NCI-H524 treated with DMSO at 0.1 percent for 48 hours (cell line): ENCODE measurements at places on chromosomes 5 and 9.

DNA sequence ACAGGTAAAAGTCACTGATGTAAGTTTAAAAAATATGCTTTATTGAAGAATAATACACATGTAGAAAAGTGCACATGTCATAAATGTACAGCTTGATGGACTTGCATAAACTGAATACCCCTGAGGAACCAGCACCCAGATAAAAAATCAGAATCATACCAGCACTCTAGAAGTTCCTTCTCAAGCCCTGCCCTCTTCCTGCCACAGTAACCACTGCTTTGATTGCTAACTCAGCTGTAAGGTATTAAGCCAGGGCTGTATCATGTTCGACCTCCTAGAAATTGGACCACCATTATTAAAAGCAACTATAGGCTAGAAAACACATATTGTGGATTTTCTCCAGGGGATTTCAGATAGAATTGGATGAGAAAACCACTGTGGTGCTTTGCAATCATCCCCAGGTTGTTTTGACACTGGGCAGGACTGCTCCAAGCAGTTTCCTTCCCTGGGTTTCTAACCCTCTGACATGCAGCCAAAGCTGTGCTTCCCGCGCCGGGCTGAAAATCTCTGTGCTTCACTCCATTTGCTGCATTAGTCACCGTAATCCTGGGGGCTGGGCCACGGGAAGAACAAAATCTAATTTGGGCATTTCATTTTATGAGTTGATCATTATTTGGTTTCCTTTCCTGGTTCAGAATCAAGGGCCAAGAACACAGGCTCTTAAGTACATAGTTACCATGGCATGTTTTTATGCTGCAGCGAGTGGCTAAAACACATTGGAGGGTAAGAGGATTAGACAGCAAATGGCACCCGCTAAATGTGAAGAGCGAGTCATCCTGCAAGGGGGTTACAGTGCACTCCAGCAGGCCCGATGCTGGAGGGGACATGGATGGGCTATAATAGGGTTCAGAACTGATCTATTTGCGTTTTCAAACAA lies 139.4 kb upstream of the IL12B start:
- peak; percentile 26 for DNase-seq

GRCh38 chr5:119537704-119538103 lies 85.4 kb downstream of the HSD17B4 start:
- DNase-seq, result no peak

- no peak for DNase-seq
Observed at GRCh38 chr9:137969008-137969407, 91.4 kb downstream of the CACNA1B start.

DNA sequence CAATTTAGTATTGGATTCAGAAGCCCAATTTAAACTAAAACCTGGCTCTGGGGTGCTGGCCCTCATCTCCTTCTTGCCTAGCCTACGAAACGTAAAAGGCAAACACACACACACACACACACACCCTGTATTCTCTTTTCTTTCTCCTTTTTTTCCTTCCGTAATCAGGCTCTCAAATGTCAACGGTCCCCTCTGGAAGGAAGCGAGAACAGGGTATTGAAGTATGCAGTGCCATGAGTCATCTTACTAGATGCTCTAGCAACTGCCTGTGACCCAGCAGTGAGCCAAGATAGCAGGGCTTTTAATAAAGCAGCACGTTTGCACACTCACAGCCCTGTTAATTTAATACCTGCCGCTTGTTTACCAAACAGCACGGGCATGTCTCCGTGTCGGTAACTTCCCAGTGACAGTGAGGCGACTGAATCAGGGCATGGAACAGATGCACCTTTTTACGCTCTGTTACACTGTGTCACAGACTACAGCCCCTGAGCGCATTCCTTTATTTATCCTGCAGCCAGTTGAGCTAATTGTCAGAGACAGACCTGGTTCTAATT lies 243.8 kb downstream of the BNC2 start:
- DNase-seq, result no peak

- peak; percentile 62 for DNase-seq
Observed at GRCh38 chr5:65015767-65016166, 247.0 kb downstream of the CWC27 start.

- DNase-seq, result no peak
Observed at GRCh38 chr9:92276331-92277032, 17.0 kb downstream of the IARS1 start.

GRCh38 chr5:35919191-35919590 lies 19.2 kb downstream of the CAPSL start:
- no peak for DNase-seq

- DNase-seq, result peak; percentile 35
Observed at GRCh38 chr5:55533521-55534435, 986 bp downstream of the PLPP1 start.

- DNase-seq, result no peak
Observed at GRCh38 chr9:131180454-131180853, 55.1 kb downstream of the NUP214 start.

DNA sequence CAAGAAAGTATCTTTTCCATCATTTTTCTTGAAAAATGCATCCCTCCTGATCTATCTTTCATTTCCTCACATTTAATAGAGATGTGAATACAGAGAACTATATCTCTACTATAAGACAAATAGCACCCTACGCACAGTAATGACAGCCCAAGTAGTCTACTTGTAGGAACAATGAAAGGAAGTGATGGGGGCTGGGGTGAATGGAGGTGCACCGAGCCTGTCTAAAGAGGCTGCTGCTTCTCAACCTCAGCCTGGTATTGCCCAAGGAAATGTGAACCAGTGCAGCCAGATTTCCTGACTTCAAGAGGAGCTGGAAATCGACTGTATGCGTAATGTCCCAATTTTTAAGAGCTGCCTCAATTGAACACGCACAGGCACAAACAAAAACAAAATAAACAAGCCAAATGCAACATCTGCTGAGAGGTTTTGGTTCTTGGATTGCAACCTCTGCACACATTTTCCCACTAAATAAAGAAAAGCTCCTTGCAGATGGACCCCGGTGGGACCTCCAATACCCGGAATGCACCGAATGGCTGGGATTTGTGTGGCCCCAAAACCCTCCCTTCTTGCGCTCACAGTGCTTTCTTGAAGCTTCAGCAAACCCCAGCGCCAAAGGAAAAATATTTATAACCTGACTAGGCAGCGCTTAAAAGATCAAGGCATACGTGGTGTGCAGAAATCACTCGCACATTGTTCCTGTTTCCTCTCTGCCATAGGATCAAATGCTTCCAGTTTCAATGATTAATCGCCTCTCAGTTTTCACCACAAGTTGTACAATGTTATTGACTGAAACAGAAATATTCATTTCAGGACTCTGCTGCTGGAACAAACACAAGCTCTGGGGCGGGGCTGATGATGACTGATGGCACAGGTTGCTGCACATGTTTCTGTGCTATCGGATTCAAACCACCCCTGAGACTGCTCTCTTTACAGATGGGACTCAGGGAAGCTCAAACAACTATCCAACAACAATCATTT lies 68.3 kb downstream of the KCNIP1 start:
- DNase-seq, result no peak

DNA sequence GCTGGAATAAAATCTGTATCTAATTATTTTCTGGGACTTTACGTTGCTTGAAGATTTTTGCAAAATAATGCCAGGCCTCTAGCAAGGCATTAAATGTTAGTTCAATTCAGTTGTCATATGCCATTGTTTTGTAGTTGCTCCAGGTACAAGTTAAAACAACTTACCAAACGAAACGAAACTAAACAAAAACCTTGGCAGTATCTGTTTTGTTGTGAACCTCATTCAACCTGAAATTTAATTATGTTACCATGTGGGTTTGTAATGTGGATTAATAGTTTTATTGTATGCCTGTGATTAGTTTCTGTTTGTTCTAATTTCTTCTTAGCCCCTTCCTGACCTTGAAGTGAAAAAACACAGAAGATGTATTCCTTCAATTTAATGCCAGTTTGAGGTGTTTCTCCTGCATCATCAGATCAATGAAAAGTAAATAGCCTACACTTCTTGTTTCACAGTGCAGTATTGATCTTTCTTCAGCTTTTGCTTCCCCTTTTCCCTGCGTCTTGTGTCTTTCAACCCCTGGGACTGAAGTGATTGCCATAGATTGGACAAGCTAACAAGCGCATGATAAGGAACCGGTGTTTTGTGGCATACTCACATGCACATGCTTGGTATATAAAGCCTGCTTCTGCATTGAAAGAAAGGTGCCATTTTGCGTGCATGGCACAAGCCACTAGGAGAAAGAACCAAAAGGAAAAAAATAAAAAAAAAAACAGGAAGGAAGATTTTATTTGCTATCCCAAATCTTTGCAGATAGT lies 699.0 kb upstream of the ARRDC3 start:
- no peak for DNase-seq

GRCh38 chr5:68021227-68021626 lies 194.3 kb upstream of the PIK3R1 start:
- DNase-seq, result no peak

GRCh38 chr5:80059354-80059980 lies 24.3 kb downstream of the THBS4 start:
- DNase-seq, result no peak

- DNase-seq, result no peak
Observed at GRCh38 chr9:19689328-19690101, 99.3 kb downstream of the SLC24A2 start.

DNA sequence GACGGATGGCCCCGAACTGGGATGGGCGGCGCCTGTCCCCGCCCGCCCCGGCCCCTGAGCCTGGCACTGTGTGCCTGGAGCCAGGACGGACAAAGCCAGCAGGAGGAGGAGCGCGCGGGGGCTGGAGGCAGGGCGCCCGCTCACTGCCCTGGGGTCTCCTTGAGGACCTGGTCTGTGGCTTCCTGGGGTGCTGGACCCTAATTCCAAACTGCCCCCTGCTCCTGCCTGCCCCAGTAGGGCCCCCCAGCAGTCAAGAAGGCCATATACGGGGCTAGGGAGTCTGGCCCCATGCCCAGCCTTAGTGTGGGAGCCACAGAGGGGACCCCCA lies 29.2 kb upstream of the RXRA start:
- DNase-seq, result no peak

DNA sequence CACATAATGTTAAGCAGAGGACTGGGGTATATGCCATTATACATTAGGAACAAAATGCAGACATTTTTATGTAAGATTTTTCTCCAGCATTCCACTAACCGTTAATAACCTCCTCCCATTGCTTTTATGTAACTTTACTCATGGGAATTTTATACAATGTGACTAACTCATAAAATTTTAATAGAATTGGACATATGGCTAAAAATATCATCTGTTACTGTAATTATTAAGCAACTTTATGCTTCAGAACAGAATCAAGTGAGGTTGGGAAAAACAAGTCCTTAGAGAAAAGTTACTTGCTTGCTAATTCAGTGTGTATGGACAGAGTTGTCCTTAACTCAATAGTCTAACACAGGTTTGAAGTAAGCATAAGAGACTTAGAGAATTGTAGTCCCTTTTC lies 54.8 kb upstream of the PCSK1 start:
- DNase-seq, result no peak

DNA sequence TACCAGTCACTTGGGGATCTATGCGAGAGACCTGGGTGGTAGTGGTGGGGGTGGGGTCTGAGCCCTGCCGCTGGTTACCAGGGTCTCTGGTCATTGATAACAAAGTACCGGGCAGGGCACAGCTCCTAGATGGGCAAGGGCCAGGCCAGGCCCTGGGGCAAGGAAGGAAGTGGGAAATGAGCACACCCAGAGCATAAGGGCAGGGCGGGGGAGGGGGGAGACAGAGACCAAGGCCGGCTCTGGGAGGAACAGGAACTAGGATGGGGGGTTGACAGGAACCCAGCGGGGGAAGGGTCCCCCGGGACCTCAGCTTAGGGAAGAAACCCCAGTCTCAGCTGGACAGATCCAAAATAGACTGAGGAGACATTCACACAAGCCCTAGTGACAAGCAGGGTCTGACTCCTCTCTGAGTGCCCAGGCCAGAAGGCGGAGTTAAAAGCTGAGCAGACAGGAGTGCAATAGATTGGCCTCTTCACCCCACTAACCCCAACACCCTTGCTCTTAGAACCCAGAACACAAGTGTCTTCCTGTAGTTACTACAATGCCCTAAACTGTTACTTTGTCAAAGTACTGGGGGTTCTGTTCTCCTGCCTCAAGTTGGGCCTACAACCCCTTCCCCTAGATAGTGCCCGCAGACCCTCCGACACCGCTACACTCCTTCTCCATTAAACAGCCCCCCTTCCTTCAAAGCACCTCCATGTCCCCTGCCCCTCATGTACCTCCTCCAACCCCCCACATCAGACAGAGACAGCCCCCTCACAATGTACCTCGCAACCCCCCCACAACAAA lies 628 bp downstream of the ATOSB start:
- DNase-seq, result no peak

DNA sequence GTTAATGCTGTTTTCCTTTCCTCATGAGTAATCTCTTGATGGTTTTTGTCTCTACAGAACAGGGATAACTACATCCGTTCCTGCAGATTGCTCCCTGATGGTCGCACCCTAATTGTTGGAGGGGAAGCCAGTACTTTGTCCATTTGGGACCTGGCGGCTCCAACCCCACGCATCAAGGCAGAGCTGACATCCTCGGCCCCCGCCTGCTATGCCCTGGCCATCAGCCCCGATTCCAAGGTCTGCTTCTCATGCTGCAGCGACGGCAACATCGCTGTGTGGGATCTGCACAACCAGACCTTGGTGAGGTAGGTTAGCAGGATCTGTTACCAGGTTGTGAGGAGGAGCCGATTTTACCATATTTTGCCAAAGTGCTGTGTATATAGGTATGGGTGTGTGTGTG lies 148.2 kb downstream of the TLE4 start:
- DNase-seq, result no peak

DNA sequence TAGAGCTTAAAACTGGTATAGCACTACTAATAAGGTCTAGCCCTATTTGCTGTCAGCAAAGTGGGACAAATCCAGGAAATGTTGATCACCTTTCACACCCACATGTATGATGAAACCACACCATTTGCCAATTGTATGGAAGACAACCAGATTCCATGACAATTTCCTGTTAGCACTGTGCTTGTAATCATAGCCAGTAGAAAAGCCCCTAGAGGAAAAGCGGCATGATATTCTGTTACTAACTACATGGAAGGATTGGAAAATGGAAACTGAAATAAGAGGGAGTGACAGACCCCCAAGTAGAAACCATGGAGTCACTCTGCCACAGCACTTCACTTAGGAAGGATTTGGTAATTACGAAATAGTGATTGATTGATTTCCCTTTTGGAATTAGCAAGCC lies 923 bp downstream of the SPATA6L start:
- DNase-seq, result no peak

DNA sequence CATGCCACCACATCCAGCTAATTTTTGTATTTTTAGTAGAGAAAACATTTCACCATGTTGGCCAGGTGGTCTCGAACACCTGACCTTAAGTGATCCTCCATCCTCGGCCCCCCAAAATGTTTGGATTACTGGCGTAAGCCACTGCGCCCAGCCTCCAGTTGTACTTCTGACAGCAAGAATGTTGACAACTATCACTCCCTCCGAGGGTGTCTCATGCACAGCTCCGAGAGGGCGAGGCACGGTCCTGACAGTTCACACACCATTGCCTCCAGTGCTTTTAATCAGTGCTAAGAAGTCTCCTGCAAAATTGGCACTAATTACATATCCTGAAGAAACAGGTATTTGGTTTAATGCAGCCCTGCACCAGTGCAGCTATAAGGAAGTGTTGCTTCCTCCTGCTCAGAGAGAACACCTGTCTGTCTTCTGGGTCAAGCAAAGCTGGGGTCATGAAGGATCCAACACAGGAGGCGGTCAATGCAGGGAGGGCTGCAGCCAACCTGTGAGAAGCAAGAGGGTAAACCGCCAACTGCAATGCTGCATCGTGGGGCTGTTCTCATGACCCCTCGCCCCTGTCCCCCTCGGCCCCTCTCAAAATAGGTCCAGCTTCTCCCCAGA lies 184.0 kb downstream of the MED10 start:
- DNase-seq, result no peak

- DNase-seq, result no peak
Observed at GRCh38 chr9:130847306-130848217, 12.5 kb downstream of the ABL1 start.
